Esophagus muscularis mucosa (tissue), 4 donors: ENCODE measurements at places on chromosomes 4 and X.

DNA sequence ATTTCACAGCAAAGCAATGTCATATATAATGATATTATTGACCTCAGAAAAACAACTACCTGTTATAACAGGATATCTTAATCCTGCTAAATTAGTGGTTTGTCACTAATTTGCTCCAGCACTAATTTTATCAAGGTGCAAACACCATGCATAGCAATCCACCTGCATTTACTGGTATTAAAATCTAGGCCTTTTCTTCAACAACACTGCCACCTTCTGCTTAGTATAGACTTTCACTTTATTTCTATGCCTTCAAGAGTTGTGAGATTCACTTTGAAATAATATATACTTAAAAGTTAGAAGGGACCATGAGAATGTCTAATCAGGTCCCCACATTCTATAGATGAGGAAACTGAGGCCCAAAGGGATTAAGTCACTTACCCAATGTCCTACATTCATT, 82.1 kb upstream of the IQCM start:
- no peak overlapping the region for H3K4me3 ChIP-seq
- no peaks in the 10 kb centered on the region for H3K27me3 ChIP-seq
- H3K27ac ChIP-seq: no peak overlapping the region
- DNase-seq: no peak

DNA sequence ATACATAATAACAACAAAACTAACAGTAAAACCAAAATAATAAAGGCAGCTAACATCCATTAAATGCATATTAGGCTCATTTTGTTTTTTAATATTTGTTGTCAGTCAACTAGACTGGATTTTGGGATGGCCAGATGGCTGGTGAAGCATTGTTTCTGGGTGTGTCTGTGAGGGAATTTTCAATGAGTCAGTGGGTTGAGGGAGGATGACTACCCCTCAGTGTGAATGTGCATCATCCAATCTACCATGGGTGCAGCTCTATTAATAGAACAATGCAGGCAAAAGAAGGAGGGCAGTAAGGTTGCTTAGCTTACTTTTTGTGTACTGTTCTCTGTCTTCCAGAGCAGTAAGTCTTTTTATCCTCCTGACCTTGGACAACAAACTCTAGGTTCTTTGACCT, 484.2 kb upstream of the HS3ST1 start:
- H3K4me1 ChIP-seq: no peaks in the 10 kb centered on the region
- no peak overlapping the region for H3K27ac ChIP-seq
- H3K27me3 ChIP-seq: no peaks in the 10 kb centered on the region
- H3K4me3 ChIP-seq: no peak overlapping the region
- H3K36me3 ChIP-seq: no peaks in the 10 kb centered on the region

DNA sequence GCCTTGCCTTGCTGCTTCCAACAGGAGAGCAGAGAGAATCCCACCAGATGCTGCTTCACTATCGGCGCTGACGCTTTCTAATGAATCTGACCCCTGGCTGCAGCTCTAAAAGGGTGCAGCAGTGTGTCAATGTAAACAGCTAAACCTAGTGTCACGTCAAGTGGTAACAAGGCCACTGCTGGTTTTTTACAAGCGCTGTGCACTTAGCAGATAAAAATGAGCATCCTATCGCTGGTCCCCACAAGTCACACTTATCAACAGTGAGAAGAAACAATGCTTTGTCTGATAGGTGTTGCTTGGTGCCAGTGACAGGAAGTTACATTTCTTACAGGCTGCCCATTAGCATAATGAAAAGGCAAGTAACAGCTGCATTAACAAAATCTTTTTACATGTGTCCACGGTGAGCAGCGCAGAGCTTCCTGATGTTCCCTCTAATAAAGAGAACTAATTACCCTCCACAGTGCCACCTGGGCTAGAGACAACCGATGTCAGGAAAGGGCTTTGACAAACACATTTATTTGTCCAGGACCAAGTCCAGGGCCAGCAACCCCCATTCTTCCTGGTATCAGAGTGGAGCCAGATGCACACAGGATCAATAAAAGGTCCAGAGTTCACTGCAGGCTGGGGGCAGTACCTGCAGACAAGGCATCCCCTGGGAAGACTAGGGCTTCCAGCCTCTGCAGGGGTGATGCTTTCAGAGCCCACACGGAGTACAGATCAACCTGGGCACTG, 176.0 kb downstream of the MGST2 start:
- H3K4me3 ChIP-seq: no peak overlapping the region
- H3K27me3 ChIP-seq: no peaks in the 10 kb centered on the region
- H3K4me1 ChIP-seq: no peaks in the 10 kb centered on the region
- peak; percentile 77 for DNase-seq

DNA sequence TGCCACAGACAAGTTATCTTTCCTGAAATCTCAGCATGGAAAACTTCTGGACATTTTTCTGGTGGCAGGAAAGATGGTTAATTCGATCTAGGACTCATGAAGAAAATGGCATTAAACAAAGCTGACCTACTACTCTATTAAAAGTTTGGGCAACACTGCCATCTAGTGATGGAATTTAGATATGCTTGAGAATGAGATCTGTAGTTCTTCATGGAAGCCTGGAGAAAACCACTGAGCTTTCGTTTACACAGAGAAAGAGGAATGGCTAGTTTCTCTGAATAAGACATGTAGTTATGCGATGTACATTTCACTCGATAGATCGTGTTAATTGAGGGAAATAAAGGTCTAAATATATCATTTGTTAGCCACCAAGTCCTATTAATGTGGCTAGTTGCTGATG, 51.7 kb upstream of the CHRDL1 start:
- peaks cover 4% of the 10 kb centered on the region for H3K27me3 ChIP-seq
- no peaks in the 10 kb centered on the region for H3K4me1 ChIP-seq
- H3K27ac ChIP-seq: no peak overlapping the region
- H3K36me3 ChIP-seq: no peaks in the 10 kb centered on the region
- H3K4me3 ChIP-seq: no peak overlapping the region
- DNase-seq: no peak

DNA sequence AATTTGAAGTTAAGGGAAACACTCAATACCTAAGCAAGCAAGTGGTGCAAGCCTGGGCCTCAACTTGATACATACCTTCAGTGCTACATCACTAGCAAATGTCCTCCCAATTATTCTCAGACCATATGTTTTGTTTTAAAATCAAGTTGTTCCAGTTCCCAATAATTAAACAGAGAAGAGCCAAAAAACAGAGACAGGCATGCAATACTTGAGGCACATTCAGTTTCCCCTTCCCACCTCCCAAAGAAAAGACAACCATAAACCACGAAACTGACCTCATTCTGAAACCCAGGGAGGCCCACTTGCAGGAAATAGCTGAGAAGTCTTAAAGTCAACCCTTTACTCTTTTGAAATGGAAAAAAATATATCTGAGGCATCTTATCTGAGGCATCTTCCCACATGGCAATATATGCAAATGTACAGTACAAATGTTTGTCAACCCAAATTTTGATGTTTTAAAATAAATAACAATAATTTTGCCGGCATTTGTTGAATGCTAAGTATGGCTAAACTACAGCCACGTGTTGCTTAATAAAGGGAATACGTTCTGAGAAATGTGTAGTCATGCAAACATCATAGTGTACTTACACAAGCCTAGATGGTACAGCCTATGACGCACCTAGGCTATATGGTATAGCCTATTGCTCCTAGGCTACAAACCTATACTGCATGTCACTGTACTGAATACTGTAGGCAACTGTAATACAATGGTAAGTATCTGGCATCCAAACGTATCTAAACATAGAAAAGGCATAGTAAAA, 147.5 kb downstream of the TSPAN5 start:
- no peaks in the 10 kb centered on the region for H3K36me3 ChIP-seq
- H3K27ac ChIP-seq: no peak overlapping the region
- no peak overlapping the region for H3K4me3 ChIP-seq

- no peaks in the 10 kb centered on the region for H3K27me3 ChIP-seq
- DNase-seq: no peak
- no peaks in the 10 kb centered on the region for H3K4me1 ChIP-seq
- H3K27ac ChIP-seq: no peak overlapping the region
- H3K36me3 ChIP-seq: no peaks in the 10 kb centered on the region
Observed at GRCh38 chr4:16045687-16046086, 38.1 kb downstream of the PROM1 start.
